ENCODE measurements at places on chromosomes 4 and X.

DNA sequence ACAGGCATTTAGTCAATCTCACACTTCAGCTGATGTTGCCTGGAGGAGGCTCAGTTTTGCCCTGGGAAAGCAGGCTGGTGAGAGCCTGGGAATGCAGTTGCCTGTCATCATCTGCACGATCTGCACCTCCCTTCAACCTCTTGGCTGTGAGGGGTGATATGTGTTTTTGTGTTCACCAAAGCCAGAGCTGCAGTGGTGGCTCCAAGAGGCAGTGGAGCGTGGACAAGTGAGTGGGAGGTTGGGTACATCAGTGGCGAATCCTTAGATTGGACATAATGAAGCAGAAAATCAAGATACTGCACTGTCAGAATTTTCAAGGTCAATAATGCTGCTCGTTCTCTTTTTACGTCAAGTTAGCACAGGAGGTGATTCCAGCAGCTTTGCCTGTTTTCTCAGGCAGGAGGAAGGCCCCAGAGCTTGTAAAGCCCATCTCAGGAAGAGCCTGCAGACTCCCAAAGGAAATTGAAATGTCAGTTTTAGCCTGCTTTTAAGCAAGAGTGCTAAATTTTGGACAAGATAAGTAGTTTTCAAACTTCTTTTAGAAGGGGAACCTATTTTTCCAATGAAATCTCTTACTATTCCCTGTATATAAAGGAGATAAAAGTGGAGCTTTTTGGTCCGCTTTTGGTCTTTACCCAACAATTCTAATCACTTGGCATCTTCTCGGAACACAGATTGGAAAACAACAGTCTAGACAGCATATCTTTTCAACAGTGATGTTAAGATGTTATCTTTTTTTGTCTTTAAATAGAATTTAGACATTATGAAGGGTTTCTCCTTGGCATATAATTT, 92.8 kb downstream of the FRAS1 start:
- no peak for DNase-seq

GRCh38 chr4:53522334-53522733, 69.0 kb downstream of the LNX1 start:
- DNase-seq, result no peak

DNA sequence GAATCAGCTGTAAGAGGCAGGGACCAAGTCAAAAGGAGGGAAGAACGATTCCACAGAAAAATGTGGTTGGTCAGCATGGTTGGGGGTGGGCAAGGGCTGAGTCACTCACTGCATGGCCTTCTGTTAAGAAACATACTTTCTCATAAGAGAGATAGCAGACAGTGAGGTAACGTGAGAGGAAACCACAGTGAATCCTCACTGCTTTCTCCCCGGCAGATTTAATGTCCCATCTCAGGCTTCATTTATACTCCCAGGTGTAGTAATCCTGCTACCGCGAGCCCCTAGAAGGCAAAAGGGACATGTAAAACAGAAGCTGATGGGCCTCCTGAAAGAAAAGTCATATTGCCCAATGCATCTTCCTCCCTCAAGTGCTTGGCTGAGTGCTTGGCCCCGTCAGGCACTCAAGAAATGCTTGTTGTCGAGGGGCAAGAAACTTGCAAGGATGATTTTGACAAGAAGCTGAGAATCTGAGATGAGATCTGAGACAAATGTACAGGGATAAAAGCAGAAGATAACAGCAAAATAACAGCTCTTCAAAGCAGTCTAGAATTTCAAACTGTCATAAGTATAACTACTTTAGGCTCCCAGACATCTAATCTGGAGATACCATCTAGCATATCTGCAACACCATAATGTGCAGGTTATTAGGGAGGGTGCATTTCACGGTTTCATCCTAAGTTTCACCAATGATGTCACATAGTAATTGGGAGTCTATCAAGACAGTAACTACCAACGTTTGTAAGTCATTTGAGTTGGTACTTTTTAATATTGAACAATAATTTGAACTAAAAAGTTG, 40.2 kb downstream of the SH3KBP1 start:
- no peak for DNase-seq

GRCh38 chr4:98658287-98659105, at the start of gene TSPAN5:
Gene TSPAN5, minus strand, starts transcription at chr4:98658611.
- peak; percentile 63 for DNase-seq

DNA sequence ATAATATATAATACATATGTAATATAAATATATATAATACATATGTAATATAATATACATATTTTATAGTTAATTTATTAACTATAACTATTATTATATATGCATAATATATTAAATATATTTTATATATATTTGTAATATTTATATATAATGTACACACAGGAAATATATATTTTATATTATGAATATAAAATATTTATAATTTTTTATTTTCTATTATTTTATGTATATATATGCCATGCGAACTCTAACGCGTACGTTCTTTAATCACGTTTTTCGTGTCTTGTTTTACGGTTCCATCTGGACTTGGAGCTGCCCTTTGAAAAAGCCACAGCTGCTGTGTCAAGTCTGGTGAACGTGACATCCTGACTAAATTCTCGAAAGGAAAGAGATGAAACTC, 332.1 kb downstream of the ASMT start:
- DNase-seq, result no peak

DNA sequence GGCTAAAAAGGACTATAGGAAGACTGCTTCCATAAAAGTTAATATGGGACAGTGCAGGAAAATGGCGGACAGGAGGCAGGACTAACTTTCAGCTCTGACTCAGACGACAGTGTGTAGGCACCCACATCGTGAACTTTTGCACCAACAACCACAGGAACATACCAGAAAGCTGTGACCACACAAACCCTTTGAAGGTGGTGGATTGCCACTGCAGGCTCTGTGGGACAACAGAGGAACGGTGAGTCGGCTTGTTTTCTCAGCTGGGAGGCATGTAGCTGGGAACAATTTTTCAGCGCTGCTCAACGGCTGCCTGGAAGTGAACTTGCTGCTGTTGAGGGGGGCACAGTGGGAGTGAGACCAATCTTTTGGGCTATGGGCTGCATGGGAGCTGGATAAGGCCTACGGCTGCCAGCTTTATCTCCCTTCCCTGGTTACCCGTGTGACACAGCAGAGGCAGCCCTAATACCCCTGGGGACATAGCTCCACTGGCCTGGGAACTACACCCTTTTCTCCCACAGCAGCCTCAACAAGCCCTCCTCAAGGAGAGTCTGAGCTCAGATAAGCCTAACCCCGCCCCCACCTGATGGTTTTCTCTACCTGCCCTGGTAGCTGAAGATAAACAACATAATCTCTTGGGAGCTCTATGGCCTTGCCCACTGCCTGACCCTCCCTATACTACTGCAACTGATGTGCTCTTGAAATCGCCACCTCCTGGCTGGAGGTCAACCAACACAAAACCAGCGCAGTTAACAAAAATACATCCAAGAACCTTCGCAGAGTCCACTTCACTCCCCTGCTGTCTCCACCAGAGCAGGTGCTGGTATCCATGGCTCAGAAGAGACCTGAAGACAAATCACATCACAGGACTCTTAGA, 1537.0 kb downstream of the C4orf33 start:
- no peak for DNase-seq

DNA sequence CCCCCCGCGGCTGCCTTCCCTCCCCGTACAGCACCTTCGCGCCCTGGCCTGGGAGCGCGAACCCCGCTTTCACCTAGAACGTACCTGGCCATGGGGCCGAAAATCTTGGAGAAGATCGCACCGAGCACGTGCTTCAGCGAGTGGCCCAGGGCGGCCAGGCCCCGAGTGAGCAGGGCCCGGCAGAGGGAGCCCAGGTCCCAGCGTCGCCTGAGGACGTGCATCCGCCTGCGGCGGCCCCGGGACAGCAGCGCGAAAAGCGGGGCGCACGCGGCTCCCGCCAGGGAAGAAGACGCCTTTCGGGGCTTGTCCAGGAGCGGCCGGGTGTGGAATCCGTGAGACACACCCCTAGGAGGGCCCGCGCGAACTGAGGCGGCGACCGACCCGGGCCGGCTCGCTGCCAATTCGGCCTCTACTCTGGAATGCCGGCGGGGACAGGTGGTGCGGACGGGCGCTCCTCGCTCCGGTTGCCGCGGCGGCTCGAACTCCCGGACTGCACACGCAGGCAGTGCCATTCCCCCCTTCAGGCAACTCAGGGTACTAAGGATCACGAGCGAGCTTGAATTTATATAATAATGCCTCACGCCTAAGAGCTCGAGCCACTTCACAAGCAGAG, at the start of gene HS6ST2:
Gene HS6ST2, minus strand, starts transcription at position 539 of the 613 bp plus-strand sequence.
- DNase-seq, result peak; percentile 68

- DNase-seq, result no peak
These were observed 41.4 kb upstream of the LPAR4 start for GRCh38 chrX:78706071-78706470.

DNA sequence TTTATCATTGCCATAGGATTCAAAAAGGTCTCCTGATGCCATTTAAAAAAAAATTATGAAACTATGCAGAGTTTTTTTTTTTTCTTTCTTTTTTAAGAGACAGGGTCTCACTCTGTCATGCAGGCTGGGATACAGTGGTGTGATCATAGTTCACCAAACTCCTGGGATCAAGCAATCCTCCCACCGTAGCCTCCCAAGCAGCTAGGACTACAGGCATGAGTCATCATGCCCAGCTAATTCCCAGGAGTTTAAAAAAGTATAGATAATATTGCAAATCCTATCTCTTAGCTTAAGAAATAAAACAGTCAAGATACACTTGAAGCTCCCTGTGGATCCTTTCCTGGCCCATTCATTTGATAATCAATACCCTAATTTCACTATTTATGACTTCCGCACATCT, 58.6 kb upstream of the PRSS48 start:
- no peak for DNase-seq

DNA sequence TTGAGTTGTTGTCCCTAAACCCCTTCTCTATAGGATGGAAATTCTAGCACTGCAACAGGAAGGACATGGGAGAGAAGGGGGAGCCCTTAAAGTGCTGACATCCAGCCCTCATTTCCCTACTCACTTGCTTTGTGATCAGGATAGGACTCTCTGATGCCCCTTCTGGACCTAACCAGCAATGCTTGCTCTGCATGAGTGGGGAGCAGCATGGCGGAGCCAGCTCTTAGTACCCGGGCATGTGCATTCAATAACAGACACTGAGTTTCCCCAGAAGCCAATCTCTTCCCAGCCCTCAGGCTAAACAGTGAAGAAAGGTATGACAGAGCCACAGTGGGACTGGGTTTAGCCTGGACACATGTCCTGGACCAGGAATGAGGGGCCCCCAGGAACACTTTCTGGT, 14.0 kb downstream of the SOD3 start:
- peak; percentile 21 for DNase-seq

DNA sequence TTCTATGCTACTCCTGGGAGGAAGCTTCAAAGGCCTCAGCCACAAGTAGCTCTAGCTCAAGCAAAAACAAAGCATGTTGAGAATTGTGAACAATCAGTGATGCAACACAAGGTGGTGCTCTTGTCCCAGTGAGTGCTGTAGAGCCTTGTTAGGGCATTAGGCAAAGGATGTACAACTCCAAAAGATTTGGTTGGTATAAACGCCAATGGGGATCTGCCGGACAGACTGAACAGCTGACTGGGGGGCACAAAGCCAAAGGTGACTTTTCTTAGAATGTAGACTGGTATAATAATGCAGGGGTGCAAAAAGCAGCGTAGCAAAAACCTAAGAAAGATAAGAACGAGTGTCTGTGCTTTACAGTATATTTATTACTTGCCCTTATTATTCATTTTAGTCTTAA, 62.6 kb upstream of the ALB start:
- peak; percentile 76 for DNase-seq

- no peak for DNase-seq
These were observed 44.2 kb downstream of the DLG3 start for GRCh38 chrX:70488856-70489255.

DNA sequence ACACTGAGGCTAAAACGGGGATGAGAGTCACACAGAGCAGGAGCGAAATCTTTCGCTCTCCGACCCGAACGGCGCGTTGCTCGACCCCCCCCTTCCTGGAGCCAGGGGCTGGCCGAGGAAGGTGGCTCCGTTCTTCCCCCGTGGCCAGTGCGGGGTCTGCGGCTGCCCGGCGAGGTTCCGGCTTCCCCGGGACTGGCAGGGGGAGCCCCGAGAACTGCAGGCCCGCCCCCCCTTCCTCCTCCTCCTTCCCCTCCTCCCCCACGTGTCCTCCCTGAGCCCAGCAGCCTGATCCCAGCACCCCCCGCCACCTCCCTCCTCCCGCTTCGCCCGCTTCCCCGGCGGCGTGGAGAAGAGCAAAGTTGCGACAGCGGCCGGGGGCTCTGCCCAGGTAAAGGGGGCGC, 2.4 kb upstream of the BCORL1 start:
- no peak for DNase-seq

DNA sequence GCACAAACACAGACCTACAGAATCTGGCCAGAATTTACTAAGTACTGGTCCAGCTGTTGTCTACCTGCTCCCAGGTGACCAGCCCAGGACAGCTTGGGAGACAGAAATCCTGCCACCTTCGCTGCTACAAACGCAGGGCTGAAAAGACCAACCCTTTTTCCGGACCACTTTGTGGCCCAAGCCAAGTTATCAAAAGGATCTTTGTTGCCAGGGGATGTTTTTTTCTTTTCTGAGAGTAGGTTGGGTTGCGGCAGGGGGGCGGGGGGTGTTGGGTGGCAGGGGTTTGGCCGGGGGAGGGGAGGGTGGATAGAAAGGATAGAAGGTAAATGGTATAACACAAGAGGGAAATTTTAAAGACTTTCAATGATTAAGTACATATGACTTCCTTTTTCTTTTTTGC, 63.4 kb downstream of the STOX2 start:
- DNase-seq, result no peak

- no peak for DNase-seq
These were observed 1883.4 kb downstream of the STIM2 start for GRCh38 chr4:28744066-28744465.

- DNase-seq, result no peak
These were observed 3.3 kb upstream of the CBR4 start for GRCh38 chr4:169013396-169013795.

GRCh38 chr4:73259571-73260090, 1.0 kb upstream of the ANKRD17 start:
- DNase-seq, result no peak

DNA sequence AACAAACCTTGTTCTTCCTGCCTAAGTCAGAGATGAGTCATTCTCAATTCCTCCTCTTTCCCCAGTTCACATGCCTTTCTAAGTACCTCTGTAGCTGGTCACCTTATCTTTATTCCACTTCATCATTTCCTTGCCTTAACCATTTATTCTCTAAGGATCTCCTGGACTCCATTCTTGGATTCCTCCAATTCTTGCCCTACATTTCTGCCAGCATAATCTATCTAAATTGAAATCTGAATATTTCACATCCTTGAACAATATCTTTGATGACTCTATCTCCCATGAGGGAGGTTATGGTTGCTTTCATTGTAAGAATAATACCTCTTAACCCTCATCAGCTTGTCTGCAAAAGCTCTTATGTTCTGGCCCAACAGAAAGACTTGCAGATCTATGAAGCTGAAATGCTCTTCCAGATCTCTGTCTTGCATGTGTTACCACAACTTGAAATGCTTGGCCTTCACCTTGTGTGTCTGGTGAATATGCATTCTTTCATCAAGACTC, 28.6 kb upstream of the PDE5A start:
- no peak for DNase-seq

- DNase-seq, result no peak
These were observed 478.5 kb downstream of the INPP4B start for GRCh38 chr4:142367418-142368180.

GRCh38 chrX:53594354-53594753, 92.2 kb downstream of the HUWE1 start:
- DNase-seq, result no peak

- DNase-seq, result peak; percentile 76
These were observed 184.9 kb downstream of the COMMD8 start for GRCh38 chr4:47278631-47279030.

GRCh38 chrX:97820170-97820569, 936.5 kb downstream of the RPA4 start:
- no peak for DNase-seq

Data from NCI-H524 (cell line).